ENCODE measurements at places on chromosomes 2 and 18. TPM values are rescaled to one million over a fixed set of nuclear protein-coding genes. Genes with fewer than 3 reads are reported as not detected.

Gene DTNB
- total RNA-seq, result 3.4 TPM

Gene UCN
- 1.1 TPM for total RNA-seq

Gene RABL2A
- total RNA-seq, result 10.1 TPM

Gene ALPP
- total RNA-seq, result not detected

Gene SP5
- not detected for total RNA-seq

Gene GAL3ST2
- total RNA-seq, result 0.85 TPM

Gene UGT1A10
- total RNA-seq, result not detected

Gene GPR45
- not detected for total RNA-seq

Gene ITSN2
- 24.2 TPM for total RNA-seq

Gene REEP1
- under 0.01 TPM for total RNA-seq

Gene CABLES1
- total RNA-seq, result 18.6 TPM

Gene ALLC
- total RNA-seq, result under 0.01 TPM

Gene ASXL3
- 1.1 TPM for total RNA-seq

Gene PDK1
- total RNA-seq, result 21.3 TPM

Gene SLC5A7
- not detected for total RNA-seq

Gene KCNIP3
- 0.77 TPM for total RNA-seq

Gene CHST9
- under 0.01 TPM for total RNA-seq

Gene MSTN
- total RNA-seq, result 0.56 TPM

Gene C18orf32
- total RNA-seq, result 13.4 TPM

Gene MRO
- under 0.01 TPM for total RNA-seq

Gene TXNDC2
- not detected for total RNA-seq

Gene SPP2
- total RNA-seq, result not detected

Gene LRRTM4
- total RNA-seq, result not detected

Gene TFPI
- 866 TPM for total RNA-seq

Gene MYCN
- total RNA-seq, result not detected

Gene SNED1
- 4.6 TPM for total RNA-seq

Gene CYTIP
- total RNA-seq, result 5.9 TPM

Gene SLC23A3
- 1.7 TPM for total RNA-seq

Gene RAB27B
- 5.9 TPM for total RNA-seq

Gene NEURL3
- not detected for total RNA-seq

Gene GALR1
- not detected for total RNA-seq

Gene NPHP1
- total RNA-seq, result 5.6 TPM

Gene M1AP
- under 0.01 TPM for total RNA-seq
